ENCODE measurements at places on chromosomes 7 and 10.

DNA sequence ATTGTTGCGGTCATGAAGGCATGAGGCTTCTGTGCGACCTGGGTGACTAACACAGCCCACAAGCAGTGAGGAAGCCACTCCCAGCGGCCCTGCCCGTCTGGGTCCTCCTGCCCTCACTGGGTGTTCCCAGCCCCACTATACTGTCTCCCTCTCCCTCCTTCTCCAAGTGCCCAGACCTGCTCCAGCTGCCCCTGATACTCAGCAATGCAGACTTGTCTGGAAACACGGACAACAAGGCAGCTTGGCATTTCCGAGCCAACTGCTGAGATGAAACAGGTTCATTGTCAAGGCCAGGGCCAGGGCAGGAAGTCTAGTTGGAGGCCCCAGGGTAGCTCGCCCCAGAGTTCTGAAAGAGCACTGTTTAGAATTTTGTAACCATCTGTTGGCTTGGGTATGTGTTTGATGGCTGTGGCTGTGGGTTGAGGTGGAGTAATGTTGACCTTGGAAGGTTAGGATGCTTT is 95.7 kb downstream of the RBM20 start:
- no peaks in the 10 kb centered on the region for H3K4me1 ChIP-seq
- H3K4me3 ChIP-seq: no peak overlapping the region
- peaks cover 47% of the 10 kb centered on the region for H3K27me3 ChIP-seq
- H3K27ac ChIP-seq: no peak overlapping the region

DNA sequence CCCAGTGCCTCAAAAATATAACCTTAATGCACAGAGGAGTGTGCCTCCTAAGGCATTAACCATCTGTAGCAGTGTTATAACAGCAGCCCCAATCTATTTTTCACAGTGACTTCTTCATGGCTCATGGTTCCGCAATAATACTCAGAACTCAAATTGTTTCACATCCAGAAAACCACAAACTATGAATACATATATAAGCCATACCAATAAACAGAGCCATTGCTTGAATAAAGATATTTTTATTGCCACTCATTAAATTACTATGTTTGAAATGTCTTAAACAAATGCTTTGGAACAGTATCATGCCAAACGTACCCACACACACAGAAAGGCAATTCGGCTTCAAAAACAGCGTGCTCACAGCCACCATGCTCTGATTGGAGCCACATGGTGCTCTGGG is 629.3 kb upstream of the NRP1 start:
- H3K27ac ChIP-seq: no peak overlapping the region
- no peak overlapping the region for H3K4me3 ChIP-seq
- DNase-seq: no peak
- H3K27me3 ChIP-seq: no peaks in the 10 kb centered on the region

GRCh38 chr10:34698979-34699378 is 116.1 kb downstream of the PARD3 start:
- H3K4me3 ChIP-seq: peak overlapping the region; percentile 33
- no peaks in the 10 kb centered on the region for H3K27me3 ChIP-seq
- H3K27ac ChIP-seq: peak overlapping the region; percentile 53
- H3K4me1 ChIP-seq: peaks cover 67% of the 10 kb centered on the region
- peaks cover 7% of the 10 kb centered on the region for H3K36me3 ChIP-seq

- H3K4me1 ChIP-seq: no peaks in the 10 kb centered on the region
- peaks cover 53% of the 10 kb centered on the region for H3K27me3 ChIP-seq
- H3K27ac ChIP-seq: no peak overlapping the region
- DNase-seq: no peak
These were observed 310.7 kb downstream of the WDR37 start for GRCh38 chr10:1366811-1367425.

DNA sequence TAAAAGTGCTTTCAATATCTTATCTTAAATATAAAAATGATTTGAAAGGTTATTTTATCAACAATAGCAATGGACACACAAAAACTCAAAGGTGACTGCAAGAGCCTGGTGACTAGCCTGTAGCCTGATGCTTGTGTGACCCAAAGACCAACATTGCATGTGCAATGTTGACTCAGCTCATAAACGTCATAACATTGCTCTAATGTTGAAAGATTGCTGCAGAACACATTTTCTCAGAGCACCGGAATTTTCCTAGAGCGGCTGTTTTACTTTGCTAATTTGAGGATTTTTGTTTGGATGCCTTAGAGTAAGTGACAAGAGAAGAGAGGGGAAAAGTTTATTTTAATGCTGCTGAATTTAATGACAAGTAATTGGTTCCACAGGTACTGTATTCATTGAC is 107.1 kb downstream of the RAB18 start:
- peaks cover 23% of the 10 kb centered on the region for H3K27me3 ChIP-seq
- no peak for DNase-seq
- no peaks in the 10 kb centered on the region for H3K4me1 ChIP-seq
- H3K36me3 ChIP-seq: no peaks in the 10 kb centered on the region

DNA sequence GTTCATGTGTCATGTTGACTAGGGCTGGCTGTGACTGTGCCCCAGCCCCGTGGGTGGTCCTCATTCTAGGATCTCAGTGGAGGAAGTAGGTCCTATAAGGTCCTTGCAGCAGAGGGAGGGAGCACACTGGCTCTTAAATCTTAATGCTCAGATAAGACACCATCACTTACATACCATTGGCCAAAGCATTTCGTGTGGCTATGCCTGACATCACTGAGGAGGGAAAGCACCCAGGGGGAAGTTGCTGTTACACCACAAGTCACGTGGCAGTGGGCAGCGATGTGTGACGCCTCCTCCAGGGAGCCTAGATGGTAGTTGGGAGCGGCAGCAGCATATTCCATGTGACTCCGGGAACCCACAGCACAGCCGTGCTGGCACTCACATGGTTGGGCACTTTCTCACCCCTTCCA is 224.7 kb upstream of the SH2B2 start:
- no peaks in the 10 kb centered on the region for H3K27me3 ChIP-seq
- no peak for DNase-seq
- H3K4me1 ChIP-seq: peaks cover 10% of the 10 kb centered on the region
- H3K4me3 ChIP-seq: no peak overlapping the region
- H3K36me3 ChIP-seq: no peaks in the 10 kb centered on the region

DNA sequence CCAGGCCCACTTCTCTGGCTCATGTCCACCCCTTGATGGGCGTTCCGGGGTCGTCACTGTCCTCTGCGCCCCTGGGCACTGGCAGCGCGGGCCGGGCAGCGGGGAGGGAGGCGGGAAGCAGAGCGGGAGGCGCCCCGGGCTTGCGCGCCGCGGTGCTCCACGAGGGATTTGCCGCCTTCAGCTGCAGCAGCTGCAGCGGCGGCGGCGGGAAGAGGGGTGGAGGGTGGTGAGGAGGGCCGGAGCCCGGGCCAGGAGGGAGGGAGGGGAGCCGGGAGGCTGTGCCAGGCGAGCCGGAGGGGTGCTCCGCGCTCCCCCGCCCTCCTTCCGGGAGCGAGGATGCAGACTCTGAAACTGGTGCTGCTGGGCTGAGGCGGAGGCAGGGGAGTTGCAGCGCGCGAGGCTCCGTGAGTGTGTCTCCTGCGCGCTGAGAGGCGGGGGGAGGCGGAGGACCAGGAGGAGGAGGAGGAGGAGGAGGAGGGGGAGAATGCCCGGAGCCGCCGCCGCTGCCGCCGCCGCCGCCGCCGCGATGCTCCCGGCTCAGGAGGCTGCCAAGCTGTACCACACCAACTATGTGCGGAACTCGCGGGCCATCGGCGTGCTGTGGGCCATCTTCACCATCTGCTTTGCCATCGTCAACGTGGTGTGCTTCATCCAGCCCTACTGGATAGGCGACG is at the start of gene LHFPL3:
TSS of gene LHFPL3 (plus strand) at position 308 of the 674 bp plus-strand sequence.
- H3K4me1 ChIP-seq: no peaks in the 10 kb centered on the region
- no peak within 1 kb of the TSS for H3K4me3 ChIP-seq
- DNase-seq: no peak
- no peak within 1 kb of the TSS for H3K27ac ChIP-seq
- peaks cover 51% of the 10 kb centered on the region for H3K27me3 ChIP-seq

All from Calu3 (cell line).